ENCODE measurements at places on chromosomes 12 and 14.

DNA sequence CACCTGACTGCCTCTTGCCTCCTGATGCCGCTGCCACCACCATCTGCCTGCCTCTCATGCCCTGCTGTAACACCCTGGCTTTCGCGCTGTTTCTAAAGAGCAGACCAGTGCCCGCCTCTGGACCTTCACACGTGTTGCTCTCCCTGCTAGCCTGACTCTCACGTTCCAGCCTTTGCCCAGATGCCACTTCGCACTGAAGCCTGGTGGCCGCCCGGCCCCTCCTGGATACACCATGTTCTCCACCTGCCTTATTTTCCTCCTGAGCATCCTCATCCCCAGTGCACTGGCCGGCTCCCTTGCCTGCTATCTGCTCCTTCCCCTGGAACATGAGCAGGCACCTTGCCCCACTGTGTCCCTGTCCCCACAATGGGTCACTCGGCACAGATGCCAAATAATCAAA, 146.5 kb downstream of the PIWIL1 start:
- no peak for DNase-seq

GRCh38 chr14:61644834-61645233, 50.5 kb upstream of the HIF1A start:
- DNase-seq, result no peak

- no peak for DNase-seq
These were observed 105.1 kb upstream of the TMEM260 start for GRCh38 chr14:56474419-56475022.

GRCh38 chr12:123384318-123384993, 524 bp downstream of the KMT5A start:
- DNase-seq, result no peak

- peak; percentile 22 for DNase-seq
These were observed 275.1 kb downstream of the IPO8 start for GRCh38 chr12:30420561-30420960.

DNA sequence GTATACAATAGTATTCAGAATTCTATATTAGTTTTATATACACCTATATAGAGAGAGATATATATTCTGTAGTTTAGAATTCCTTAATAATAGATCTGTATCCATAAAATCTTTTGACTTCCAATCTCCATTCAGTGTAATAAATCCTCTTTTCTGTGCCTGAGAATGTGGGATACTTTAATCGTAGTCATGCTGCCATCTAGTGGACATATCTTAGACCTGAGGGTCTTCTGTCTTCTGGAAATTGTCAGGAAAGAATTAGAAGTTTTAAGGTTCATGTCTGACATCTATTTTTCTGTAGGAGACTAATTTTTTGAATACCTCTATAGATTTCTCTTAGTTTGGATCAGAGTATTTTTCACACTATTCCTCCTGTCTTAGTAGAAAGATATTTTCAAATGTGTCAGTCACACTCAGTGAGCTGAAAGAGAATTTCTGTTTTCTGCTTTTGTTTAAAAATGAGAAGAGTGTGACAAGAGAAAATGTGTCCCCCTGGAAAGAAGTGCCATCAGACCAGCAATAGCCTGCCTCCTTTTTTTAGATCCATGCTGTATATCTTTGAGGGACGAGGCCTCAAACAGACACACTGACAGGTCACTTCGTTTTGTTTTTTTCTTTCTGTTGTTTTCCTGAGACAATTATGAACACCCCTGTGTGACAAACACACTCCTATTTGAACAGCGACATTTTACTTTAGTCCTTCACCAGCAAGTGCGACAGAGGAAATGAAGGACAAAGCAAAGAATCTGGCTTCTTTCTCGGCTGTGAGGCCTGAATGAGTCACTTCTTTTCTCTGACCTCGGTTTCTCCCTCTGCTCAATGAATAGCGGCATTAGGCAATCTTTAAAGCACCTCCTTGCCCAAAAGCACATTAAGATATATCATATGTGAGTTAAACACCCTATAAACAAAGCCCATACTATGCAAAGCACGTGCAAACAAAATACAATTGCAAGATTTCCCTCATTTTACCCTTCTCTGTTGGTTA, 96.3 kb downstream of the GALC start:
- DNase-seq, result peak; percentile 19

DNA sequence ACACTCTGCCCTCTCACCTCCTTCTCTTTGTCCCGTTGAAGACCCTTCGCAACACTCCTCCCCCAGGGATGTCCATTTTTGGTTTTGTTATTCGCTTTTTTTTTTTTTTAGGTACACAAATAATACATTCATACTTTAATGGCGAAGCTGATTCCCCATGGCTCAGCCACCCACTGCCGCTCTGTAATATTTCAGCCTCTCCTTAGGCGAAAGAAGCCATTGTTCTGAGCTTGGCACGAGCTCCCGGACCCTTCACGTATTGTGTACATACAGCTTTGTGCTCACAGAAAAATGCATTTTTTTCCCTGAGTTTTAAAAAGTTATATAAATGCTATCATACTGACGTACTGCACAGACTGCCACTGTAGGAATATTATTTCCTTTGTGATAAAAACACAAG, 115.0 kb downstream of the TMEM132C start:
- no peak for DNase-seq

GRCh38 chr14:28382444-28383190, 384.0 kb upstream of the FOXG1 start:
- DNase-seq, result peak; percentile 88

- DNase-seq, result no peak
These were observed 133.4 kb downstream of the RFLNA start for GRCh38 chr12:124428136-124428791.

DNA sequence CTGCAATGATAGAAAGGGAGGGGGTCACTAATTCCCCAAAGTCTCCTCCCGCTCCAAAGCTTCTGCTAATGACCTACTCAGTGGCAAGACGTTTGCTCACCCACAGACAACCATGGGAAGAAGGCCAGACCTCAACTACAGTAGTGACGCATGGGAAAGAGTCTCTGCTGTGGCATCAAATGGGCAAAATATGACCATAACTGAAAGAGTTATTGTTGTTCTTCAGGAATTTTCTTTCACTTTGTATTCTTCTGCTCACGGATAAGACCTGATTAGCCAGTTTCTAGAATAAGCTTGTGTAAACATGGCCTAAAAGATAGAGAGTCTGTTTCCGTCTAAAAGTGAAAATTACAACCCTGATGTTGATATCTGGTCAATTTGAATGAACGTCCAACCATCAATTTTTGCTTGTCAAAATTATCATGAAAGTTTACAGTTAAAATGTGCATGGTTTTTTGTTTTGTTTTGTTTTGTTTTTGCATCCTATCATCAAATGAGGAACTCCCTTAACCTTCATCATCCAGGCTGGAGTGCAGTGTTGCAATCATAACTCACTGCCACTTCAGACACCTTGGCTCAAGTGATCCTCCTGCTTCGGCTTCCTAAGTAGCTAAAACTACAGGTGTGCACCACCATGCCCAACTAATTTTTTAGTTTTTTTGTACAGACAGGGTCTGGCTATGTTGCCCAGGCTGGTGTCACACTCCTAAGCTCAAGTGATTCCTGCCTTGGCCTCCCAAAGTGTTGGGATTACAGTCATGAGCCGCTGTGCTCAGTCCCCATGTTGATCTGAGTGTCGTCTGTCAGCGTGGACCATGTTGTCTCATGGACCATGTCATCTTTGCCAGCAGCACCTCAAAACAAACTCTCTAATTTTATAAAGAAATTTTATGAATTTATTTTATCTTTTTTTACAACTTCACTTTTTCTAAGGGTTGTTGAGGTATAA, 7.0 kb downstream of the KRT6B start:
- no peak for DNase-seq

- DNase-seq, result no peak
These were observed 3.9 kb downstream of the KDM2B start for GRCh38 chr12:121576851-121577391.

DNA sequence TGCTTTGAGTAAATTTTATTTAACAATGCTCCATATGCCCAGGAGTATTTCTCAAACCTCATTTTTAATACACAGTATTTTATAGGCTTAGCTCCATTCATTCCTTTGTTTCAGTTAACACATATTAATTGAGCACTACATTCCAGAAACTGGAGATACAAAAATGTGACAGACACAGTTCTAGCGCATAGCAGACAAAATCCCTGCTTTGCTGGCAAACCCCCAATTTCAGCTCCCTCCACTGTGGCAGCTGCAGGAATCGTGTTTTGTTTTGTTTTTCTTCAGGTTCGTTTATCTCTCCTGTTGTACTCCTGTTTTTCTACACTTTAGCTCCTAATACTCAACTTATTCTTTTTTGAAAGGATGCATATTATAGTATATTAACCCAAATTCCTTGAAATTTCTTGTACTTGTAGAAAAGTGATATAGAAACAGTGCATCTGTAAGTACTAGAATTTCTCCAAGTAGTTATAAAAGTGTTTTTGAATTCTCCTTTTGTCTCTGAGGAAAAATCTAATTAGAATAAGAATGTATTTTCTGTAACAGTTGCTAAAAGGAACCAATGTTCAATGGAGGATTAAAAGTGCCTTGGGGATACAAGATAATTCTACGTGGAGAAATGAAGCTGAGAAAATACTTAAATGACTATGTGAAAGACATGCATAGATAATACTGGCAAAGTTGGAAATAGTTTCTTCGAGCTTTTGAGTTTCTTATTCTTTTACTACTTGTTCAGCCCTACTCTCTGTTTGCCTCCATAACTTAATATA, 6.4 kb upstream of the RAB21 start:
- DNase-seq, result no peak

- no peak for DNase-seq
These were observed 20.6 kb downstream of the RDH12 start for GRCh38 chr14:67722293-67722692.

DNA sequence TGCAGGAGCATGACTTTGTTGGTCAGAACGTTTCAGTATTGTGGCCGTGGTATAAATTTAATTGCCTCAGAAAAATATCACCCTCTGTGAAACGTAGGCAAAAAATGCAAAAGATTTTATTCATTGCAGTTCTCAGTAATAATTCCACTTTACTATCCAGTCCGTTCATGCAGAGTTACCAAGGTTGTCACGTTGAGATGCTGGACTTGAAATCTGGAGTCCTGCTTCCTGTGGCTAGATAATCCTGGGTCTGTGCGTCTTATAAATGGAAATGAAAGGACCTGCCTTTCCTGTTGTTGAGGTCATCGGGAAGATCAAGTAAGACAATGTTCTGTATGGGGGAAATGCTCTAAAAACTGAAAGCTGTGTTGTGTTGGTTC, 1.3 kb upstream of the AVPR1A start:
- DNase-seq, result no peak

All from non-pigmented ciliary epithelial cell (primary cell).